ENCODE measurements at places on chromosomes 2 and 18.

DNA sequence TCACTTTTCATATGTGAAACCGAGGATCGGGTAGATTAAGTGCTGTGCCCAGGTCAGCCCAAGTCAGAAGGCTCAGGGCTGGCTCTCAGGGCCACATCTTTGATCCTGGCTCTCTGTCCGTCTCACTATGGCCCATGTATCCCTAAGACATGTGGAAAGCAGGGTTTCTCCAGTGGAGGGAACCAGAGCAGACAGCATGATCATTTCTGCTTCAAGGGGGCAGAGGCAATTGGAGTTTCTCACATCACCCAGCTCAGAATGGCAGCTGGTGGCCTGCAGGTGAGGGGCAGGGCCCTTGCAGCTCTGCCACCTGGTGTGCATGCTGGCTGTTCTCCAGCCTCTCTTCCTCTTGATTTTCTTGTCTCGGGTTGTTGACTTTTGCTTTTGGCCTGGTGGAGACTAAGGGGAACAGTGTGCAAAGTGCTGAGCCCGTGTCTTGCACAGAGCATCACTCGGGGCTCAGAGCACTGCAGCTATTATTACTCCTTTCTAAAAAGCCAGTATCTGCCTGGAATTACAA, 27.0 kb downstream of the LDLRAD4 start:
- no peak for DNase-seq

DNA sequence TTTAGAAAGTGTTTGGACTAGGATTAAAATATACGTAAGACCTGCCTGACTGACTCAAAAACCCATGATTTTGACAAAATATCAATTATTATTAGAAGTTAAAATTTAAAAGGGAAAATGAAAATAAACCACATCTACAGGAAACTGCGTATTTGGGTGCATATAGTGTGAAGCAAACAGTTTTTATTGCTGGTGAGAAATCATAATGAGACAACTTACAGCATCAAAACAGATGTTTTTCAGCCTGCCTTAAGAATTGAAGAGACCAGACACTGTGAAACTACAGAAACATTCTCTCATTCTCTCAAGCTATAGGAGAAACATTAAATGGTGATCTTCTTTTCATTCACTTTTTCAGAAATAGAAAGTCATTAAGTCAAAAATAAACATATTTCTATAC, 62.9 kb downstream of the RAD51AP2 start:
- DNase-seq: no peak

GRCh38 chr2:46181789-46182530, 115.2 kb upstream of the EPAS1 start:
- DNase-seq: no peak

- DNase-seq: no peak
These were observed 347.0 kb downstream of the KIAA1328 start for GRCh38 chr18:37175727-37176620.

DNA sequence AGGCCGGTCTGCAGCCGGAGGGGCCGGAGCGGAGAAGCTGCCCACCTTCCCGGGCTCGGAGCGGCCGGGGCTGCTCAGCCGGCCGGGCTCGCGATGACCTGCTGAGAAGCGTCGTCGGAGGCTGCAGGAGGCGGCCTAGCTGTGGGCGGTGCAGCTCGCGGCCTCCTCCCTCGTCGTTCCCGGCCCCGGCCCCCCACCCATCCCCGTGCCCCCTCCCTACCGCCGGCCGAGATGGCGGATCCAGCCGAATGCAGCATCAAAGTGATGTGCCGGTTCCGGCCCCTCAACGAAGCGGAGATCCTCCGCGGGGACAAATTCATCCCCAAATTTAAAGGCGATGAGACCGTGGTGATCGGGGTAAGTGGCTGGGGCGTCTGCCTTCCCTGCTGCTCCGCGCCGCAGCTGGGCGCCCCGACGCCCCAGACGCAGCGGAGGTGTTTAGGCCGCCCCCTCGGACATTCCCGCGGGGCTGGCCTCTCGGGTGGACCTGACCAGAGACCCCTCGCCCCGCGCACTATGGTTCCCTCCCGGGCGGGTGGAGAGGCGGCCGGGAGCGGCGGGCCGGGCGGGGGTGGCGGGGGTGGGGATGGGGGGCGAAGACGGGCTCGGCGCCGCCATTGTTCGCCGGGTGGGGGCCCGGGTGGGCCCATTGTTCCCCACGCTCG, 492 bp downstream of the KIF5C start:
- DNase-seq: peak; percentile 2

DNA sequence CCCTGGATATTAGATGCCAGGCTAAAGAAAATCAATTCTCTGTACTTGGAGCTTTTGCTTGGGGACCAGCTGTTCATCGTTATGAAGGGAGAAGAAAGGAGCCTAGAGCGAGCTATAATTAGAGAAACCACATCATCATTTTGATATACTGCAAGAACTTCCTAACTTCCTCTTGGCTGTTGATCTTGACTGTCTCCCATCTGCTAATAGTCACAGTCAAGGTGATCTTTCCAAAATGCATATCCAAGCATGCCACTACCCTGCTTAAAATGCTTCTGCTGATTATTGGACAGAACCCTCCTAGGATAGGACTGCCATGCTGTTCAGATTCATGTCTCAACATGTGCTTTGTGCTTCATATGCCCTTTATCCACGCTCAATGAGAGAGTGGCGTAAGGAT, 54.8 kb downstream of the RAPGEF4 start:
- DNase-seq: no peak

- no peak for DNase-seq
These were observed 3.4 kb downstream of the LPIN1 start for GRCh38 chr2:11749646-11750349.

GRCh38 chr2:174683392-174683759, 80.9 kb downstream of the CHRNA1 start:
- no peak for DNase-seq

GRCh38 chr2:20349513-20349921, 1.1 kb downstream of the PUM2 start:
- DNase-seq: no peak

GRCh38 chr2:27823135-27823534, 51.6 kb downstream of the MRPL33 start:
- no peak for DNase-seq

- DNase-seq: no peak
These were observed 797.7 kb downstream of the MBD2 start for GRCh38 chr18:53426666-53427184.

GRCh38 chr2:104774631-104775030, 79.3 kb upstream of the POU3F3 start:
- DNase-seq: no peak

- DNase-seq: no peak
These were observed 56.2 kb downstream of the ZCCHC2 start for GRCh38 chr18:62578980-62579511.

GRCh38 chr2:195021711-195022507, 635.1 kb upstream of the SLC39A10 start:
- DNase-seq: no peak

- DNase-seq: no peak
These were observed 48.5 kb downstream of the ARL6IP6 start for GRCh38 chr2:152766928-152767327.

- no peak for DNase-seq
These were observed 69.4 kb downstream of the CABLES1 start for GRCh38 chr18:23204589-23205235.

GRCh38 chr2:146503366-146503765, 1341.5 kb upstream of the ACVR2A start:
- DNase-seq: no peak

GRCh38 chr18:74540652-74541421, 6.5 kb downstream of the CNDP1 start:
- no peak for DNase-seq

DNA sequence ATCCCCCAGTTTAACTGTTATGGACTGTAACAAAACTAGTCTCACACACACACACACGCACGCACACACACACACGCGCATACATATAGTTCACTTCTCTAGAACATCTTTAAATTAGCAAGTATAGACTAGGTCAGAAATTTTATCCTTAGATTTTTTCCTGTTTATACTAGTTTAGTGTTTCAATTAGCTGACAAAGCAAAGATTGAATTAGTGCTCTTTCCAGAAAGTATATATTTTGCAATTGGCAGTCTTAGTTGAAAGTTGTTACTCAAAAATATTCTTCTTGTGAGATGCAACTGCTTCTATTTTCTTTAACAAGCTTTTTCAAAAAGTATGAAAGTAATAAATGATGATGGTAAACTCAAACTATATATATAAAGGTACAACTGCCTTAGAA, 22.5 kb downstream of the PLEKHA3 start:
- DNase-seq: no peak

- DNase-seq: peak; percentile 42
These were observed 33.6 kb downstream of the KIDINS220 start for GRCh38 chr2:8803658-8804379.

GRCh38 chr2:19238440-19239060, 119.9 kb downstream of the OSR1 start:
- DNase-seq: no peak

- no peak for DNase-seq
These were observed 25.5 kb upstream of the VIT start for GRCh38 chr2:36670881-36671595.

DNA sequence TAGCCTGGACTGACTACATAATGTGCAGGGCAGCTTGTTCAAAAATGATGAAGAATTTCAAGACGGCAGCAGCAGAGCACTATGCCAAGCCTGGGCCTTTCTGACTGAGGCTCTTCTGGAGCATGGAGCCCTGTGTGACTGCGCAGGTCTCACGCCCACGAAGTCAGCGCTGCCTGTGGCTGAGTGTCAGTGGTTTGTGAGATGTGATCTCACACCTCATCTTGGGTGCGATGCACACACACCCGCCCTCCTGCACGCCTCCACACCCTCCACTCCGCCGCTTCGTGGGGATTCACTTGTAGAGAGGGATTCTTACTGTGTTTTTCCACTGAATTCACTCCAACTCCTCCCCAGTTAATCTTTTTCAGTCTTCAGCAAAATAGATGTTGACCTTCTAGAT, 103.9 kb downstream of the VIT start:
- DNase-seq: peak; percentile 44

GRCh38 chr2:142650601-142651000, 226.9 kb upstream of the KYNU start:
- no peak for DNase-seq

GRCh38 chr18:57835904-57836303, 32.8 kb upstream of the ATP8B1 start:
- DNase-seq: no peak

GRCh38 chr2:68939962-68940361, 12.7 kb downstream of the GKN2 start:
- no peak for DNase-seq

DNA sequence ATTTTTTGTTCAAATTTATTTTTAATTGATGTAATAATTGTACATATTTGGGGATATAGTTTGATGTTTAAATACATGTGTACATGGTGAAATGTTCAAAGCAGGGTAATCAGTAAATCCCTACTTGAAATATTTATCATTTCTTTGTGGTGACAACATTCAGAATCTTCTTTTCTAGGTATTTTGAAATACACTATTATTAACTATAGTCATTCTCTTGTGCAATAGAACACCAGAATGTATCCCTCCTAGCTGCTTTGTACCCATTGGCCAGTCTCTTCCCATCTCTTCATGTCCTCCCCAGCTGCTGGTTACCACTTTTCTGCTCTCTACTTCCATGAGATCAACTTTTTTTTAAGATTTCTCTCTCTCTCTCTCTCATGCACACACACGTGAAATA, 126.5 kb downstream of the ZNF407 start:
- no peak for DNase-seq

- no peak for DNase-seq
These were observed 29.1 kb downstream of the TMEM131 start for GRCh38 chr2:97966545-97967215.

- no peak for DNase-seq
These were observed 200.9 kb upstream of the RAB6C start for GRCh38 chr2:129778584-129778877.

DNA sequence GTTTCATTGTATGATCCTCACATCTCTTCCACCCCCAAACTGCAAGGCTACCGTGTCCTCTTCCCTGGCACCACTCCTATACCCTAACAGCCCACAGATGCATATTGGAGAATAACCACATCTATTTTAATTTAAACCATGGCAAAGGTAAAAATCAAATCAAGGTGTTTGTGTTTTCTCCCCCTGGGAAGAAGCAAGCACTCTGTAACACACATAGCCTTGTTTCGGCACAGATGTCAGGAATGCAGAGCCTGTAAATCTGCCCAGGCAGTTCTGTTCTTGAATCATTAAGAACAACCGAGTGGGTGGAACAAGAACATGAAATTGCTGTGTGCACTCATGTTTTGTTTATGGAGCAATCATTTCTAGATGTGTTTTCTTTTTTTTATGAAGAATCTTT, 6.8 kb upstream of the COX7A2L start:
- no peak for DNase-seq

DNA sequence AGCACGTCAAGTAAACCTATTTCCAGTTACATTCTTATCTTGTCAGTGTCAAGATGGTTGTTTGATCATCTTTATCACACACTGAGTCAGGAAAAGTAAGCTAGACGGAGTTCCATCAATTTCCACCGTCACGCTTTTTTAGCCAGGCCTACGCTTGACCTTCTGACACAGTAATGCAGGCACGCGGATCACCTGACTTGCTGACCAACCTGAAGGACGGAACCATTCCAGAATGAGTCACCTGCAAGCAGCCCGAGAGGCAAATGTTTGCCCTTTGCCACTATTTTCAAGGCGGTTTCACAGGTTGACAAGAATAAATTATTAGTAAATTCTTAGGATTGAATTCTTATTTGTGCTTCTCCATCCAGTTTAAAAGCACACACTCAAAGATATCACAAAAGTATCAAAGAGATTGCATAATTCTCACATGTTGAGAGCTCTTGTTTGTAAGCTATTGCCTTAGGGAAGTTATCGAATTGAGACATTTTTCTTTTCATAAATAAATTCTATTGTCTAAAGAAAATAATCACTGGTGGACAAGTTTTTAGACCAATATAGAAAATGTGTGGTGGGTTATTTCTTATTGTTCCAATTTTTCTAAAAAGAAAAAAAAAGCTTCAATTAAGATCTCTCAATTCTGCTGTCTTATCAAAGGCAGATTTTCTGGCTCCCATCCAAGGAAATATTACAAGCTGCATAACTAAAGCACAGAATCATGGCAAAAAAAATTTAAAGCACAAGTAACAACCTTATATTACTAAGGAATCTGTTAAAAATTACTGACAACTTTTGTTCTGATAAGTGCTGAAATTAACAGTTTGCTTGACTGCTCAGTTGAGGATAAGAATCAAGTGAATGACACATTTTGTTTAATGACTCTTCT, 31.9 kb downstream of the UXS1 start:
- no peak for DNase-seq

DNA sequence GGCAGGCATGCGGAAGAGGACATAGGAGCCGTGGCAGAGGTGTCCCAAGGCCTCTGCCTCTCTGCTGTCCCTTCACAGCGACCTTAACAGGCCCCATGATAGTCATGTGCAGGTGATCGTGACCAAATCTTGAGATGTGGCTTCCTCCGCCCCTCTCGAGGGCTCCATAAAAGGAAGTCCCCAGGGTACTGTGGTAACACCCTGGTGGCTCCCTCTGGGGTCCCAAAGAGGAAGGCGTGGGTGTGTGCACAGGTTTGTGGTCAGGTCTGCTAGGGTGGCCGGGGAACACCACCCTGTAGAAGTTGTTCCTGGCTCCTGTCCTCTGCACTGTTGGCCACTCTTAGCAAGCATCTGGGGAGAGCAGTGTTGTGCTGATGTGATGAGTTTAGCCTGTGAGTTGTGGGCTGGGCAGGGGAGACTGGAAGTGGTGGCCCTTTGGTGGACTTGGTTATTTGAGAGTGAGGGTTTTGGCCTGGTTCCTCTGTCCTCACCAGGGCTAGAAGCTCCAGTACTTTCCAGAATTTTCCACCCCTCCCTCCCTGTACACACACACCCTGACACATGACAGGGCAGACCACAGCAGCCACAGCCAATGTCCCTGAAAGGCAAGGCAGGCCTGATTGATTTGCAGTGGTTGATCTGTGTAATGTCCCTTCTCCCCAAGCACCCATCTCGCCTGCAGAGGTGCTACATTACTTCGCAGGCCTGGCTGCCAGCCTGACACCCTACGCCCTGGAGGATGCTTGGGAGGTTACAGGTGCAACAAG, 68.9 kb upstream of the BOD1L2 start:
- no peak for DNase-seq

Measured in stimulated activated CD4-positive, alpha-beta T cell treated with anti-CD3 and anti-CD28 coated beads, Interleukin-12 subunit alpha, Interleukin-12 subunit beta, amount 100 ng/mL, for 24 hours (primary cell).